Colonic mucosa (tissue), 4 donors: ENCODE measurements at places on chromosomes 7 and 10. TPM values are rescaled to one million over a fixed set of nuclear protein-coding genes. Genes with fewer than 3 reads are reported as not detected.

DNA sequence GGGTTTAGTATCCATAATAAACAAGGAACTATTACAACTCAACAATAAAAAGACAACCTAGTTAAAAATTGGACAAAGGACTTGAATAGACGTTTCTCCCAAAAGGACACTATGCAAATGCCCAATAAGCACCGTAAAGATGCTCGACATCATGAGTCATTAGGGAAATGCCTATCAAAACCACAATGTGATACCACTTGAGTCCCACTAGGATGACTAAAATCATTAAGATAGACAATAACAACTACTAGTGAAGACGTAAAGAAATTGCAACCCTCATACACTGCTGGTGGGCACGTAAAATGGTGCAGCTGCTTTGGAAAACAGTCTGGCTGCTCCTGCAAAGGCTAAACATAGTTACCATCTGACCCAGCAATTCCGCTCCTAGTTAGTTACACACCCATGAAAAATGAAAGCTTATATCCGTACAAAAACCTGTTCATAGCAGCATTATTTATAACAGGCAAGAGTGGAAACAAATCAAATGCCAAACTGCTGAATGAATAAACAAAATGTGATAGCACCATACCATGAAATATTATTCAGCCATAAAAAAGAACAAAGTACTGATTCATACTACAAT, 17.3 kb downstream of the CCDC3 start:
- no peak for DNase-seq
- no peak overlapping the region for H3K27ac ChIP-seq
- no peaks in the 10 kb centered on the region for H3K36me3 ChIP-seq
- no peaks in the 10 kb centered on the region for H3K4me1 ChIP-seq
- no peaks in the 10 kb centered on the region for H3K27me3 ChIP-seq

- no peak for DNase-seq
- H3K36me3 ChIP-seq, result no peaks in the 10 kb centered on the region
- no peaks in the 10 kb centered on the region for H3K4me1 ChIP-seq
- no peaks in the 10 kb centered on the region for H3K27me3 ChIP-seq
- no peak overlapping the region for H3K4me3 ChIP-seq
Observed at GRCh38 chr7:28989211-28989980, 31.3 kb upstream of the TRIL start.

- H3K4me3 ChIP-seq, result no peak overlapping the region
- DNase-seq, result no peak
- H3K4me1 ChIP-seq, result no peaks in the 10 kb centered on the region
- peak overlapping the region; percentile 66 for H3K27ac ChIP-seq
- no peaks in the 10 kb centered on the region for H3K36me3 ChIP-seq
- no peaks in the 10 kb centered on the region for H3K27me3 ChIP-seq
Observed at GRCh38 chr10:13684806-13685482, 98.2 kb downstream of the PRPF18 start.

GRCh38 chr10:111087331-111087756, 10.5 kb downstream of the ADRA2A start:
- H3K27me3 ChIP-seq, result no peaks in the 10 kb centered on the region
- no peak overlapping the region for H3K27ac ChIP-seq
- H3K36me3 ChIP-seq, result no peaks in the 10 kb centered on the region

DNA sequence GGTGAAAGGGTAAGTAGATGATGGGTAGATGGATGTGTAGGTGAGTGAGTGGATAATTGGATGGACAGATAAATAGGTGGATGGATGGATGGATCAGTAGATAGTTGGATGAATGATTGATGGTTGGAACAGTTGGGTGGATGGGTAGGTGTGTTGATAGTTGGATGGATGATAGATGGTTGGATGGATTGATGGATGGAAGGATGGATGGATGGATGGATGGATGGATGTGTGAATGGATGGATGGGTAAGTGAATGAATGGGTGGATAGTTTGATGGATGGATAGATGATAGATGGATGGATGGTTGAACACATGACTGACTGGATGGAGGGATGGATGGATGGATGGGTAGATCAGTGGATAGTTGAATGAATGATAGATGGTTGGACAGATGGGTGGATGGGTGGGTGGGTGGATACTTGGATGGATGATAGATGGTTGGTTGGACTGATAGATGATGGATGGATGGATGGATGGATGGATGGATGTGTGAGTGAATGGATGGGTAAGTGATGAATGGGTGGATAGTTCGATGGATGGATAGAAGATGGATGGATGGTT, 37.0 kb downstream of the PDGFA start:
- no peaks in the 10 kb centered on the region for H3K4me1 ChIP-seq
- H3K27ac ChIP-seq, result no peak overlapping the region
- no peak overlapping the region for H3K4me3 ChIP-seq
- H3K27me3 ChIP-seq, result no peaks in the 10 kb centered on the region

DNA sequence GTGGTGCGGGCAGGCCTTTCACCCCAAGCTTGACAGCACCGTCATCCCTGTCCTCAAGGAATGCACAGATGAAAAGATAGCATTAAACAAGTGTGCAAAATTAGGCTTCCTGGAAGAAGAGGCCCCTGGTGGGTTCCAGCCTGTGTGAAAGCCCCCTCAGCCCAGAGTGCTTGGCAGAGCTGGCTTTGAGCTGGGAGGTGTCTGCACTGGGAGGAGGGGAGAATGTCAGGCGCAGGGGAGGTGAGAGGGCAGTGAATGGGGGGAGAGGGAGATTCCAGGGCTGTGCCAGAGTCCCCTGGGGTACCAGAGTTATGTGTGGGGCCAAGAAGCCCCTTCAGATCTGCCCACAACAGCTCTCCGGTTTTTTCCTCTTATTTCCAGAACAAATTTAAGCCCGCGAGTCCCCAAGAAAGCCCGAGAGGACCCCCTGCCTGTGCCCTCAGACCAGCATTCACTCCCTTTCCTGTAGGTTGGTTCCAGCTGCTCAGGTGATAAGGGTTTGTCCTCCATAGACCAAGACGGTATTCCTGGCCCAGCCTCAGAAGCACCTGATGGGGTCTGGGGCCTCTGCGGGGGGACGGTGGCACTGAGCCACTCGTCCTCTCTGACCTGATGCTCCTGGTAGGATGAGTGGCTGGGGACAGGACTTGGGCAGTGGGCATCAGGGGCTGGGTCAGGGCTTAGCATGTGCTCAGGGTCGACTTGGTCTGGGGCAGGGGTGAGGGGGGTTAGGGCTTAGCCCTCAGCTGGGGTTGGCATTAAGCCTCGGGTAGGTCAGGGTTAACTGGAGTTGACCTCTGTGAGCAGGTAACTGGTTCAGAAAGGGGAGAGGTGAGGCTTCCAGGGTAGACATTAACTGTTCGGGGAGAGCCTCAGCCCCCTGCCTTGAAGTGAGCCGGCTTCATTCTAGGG, 43.4 kb downstream of the ADCYAP1R1 start:
- H3K4me1 ChIP-seq, result no peaks in the 10 kb centered on the region
- H3K27me3 ChIP-seq, result no peaks in the 10 kb centered on the region
- H3K27ac ChIP-seq, result no peak overlapping the region
- DNase-seq, result no peak
- no peak overlapping the region for H3K4me3 ChIP-seq
- H3K36me3 ChIP-seq, result no peaks in the 10 kb centered on the region

DNA sequence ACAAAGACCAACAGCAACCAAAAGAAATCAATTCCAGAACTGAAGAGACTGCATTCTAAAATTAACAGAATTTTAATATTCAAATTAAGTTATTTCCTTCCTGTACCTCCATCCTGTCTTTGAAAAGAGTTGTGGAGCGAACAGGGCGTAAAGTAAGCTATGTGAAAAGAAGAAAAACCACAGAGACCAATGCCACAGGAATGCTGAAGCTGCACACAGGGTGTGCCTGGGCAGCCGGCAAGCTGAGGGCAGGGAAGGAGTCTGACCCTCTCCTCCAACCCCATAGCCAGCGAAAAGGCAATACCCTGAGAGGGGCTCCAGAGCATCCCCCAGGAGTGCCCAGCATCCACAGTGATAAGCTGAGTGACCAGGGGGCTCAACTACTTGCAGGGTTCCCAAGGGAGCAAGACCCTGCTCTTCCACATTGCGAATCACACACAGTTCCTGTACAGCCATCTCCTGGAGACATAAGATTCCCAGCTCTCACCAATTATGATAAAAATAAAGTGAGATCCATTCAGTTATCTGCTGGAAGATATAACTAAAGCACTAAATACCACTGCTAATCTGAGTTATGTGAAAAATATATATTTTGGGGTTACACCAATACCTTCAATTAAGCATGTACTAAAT, 93.8 kb downstream of the PARD3 start:
- H3K4me1 ChIP-seq, result peaks cover 7% of the 10 kb centered on the region
- DNase-seq, result no peak
- no peaks in the 10 kb centered on the region for H3K27me3 ChIP-seq
- no peak overlapping the region for H3K4me3 ChIP-seq
- H3K27ac ChIP-seq, result no peak overlapping the region

GRCh38 chr10:33376976-33377657, 42.6 kb upstream of the NRP1 start:
- H3K4me1 ChIP-seq, result no peaks in the 10 kb centered on the region
- no peak overlapping the region for H3K27ac ChIP-seq
- DNase-seq, result no peak
- H3K36me3 ChIP-seq, result no peaks in the 10 kb centered on the region
- H3K4me3 ChIP-seq, result no peak overlapping the region

GRCh38 chr10:58424176-58424575, 39.0 kb downstream of the TFAM start:
- no peak overlapping the region for H3K27ac ChIP-seq
- no peaks in the 10 kb centered on the region for H3K4me1 ChIP-seq
- no peak overlapping the region for H3K4me3 ChIP-seq
- no peaks in the 10 kb centered on the region for H3K27me3 ChIP-seq

- no peak overlapping the region for H3K4me3 ChIP-seq
- H3K27me3 ChIP-seq, result no peaks in the 10 kb centered on the region
- no peak overlapping the region for H3K27ac ChIP-seq
- no peak for DNase-seq
- H3K36me3 ChIP-seq, result no peaks in the 10 kb centered on the region
Observed at GRCh38 chr7:34758111-34758601, 100.1 kb downstream of the NPSR1 start.

- no peak for DNase-seq
- no peak overlapping the region for H3K4me3 ChIP-seq
- no peaks in the 10 kb centered on the region for H3K36me3 ChIP-seq
- no peak overlapping the region for H3K27ac ChIP-seq
Observed at GRCh38 chr10:113980408-113981087, 63.1 kb upstream of the ADRB1 start.

- H3K4me3 ChIP-seq, result no peak overlapping the region
- H3K36me3 ChIP-seq, result no peaks in the 10 kb centered on the region
- no peak overlapping the region for H3K27ac ChIP-seq
- DNase-seq, result no peak
- no peaks in the 10 kb centered on the region for H3K4me1 ChIP-seq
Observed at GRCh38 chr7:117188949-117189592, 133.8 kb downstream of the WNT2 start.

GRCh38 chr7:99012722-99013121, 131.2 kb downstream of the SMURF1 start:
- DNase-seq, result no peak
- H3K27me3 ChIP-seq, result no peaks in the 10 kb centered on the region
- H3K4me1 ChIP-seq, result no peaks in the 10 kb centered on the region
- H3K36me3 ChIP-seq, result peaks cover 30% of the 10 kb centered on the region
- no peak overlapping the region for H3K27ac ChIP-seq
- no peak overlapping the region for H3K4me3 ChIP-seq

DNA sequence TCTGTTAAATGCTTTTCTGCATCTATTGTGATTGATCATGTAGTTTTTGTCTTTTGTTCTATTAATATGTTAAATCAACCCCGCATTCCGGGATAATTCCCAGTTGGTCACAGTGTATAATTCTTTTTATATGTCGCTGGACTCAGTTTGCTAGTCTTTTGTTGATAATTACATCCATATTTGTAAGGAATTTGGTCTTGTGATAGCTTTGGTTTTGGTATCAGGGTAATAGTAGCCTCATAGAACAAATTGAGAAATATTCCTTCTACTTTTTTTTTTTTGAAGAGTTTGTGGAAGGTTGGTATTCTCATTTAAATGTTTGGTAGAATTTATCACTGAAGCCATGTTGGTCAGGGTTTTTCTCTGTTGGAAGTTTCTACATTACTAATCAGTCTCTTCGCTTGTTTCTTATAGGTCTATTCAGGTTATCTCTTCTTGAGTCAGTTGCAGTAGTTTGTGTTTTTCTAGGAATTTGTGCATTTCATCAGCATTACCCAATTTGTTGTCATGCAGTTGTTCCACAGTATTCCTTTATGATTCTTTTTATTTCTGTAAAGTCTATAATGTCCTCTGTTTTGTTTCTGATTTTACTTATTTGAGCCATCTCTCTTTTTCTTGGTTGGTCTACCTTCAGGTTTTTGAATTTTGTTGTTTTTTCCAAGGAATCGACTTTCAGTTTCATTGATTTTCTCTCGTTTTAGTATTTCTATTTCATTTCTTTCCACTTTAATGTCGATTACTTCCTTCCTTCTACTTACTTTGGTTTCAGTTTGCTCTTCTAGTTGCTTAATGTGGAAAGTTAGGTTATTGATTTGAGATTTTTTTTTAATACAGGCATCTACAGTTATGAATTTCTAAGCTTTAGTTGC, 64.6 kb upstream of the GJD4 start:
- no peak overlapping the region for H3K4me3 ChIP-seq
- no peak for DNase-seq
- no peaks in the 10 kb centered on the region for H3K36me3 ChIP-seq
- H3K27ac ChIP-seq, result no peak overlapping the region

- no peak for DNase-seq
- no peak overlapping the region for H3K27ac ChIP-seq
- H3K27me3 ChIP-seq, result no peaks in the 10 kb centered on the region
Observed at GRCh38 chr7:94182066-94182465, 177.9 kb upstream of the BET1 start.

DNA sequence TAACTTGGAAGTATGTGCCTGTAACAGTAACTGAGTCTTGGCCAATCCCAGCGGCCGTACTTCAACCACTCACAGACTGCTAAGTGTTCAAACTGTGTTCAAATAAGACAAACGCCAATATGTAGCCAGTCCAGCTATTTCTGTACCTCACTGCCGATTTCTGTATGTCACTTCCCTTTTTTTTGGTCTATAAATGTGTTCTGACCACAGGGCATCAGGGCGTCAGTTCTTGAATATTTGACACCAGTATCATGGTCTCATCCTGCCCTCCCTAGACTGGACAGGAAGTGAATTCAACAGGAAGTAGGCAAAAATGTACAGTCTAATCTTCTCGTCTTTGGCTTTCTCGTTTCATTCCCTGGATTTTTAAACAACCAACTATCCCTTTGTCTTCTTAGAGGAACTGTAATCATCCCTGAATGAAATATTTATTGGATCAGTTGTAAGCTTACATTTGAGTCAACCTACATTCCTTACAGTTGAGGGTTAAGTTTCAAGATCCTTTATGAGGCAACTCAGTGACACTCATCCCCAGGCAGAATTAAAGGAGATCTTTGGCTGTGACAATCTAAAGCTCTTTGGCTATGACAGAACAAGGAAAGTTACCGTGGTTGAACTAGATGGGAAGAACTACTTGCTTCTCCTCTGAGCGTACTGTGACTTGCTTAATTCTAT, 232.7 kb downstream of the NSUN6 start:
- H3K36me3 ChIP-seq, result no peaks in the 10 kb centered on the region
- no peaks in the 10 kb centered on the region for H3K27me3 ChIP-seq
- H3K4me1 ChIP-seq, result no peaks in the 10 kb centered on the region
- H3K27ac ChIP-seq, result no peak overlapping the region
- no peak overlapping the region for H3K4me3 ChIP-seq

- H3K4me1 ChIP-seq, result peaks cover 3% of the 10 kb centered on the region
- no peak overlapping the region for H3K4me3 ChIP-seq
- no peaks in the 10 kb centered on the region for H3K36me3 ChIP-seq
- H3K27me3 ChIP-seq, result peaks cover 66% of the 10 kb centered on the region
Observed at GRCh38 chr7:20776214-20776911, 10.3 kb downstream of the SP8 start.

GNG11 gene
- 4.1 TPM for total RNA-seq

AGAP5 gene
- 8.2 TPM for total RNA-seq

AGMO gene
- total RNA-seq, result 0.37 TPM

POLR2J2 gene
- total RNA-seq, result 12.8 TPM

JCAD gene
- 23.5 TPM for total RNA-seq
